Hepatocyte (in vitro differentiated cells): ENCODE measurements at places on chromosomes 13 and 19. TPM values are rescaled to one million over a fixed set of nuclear protein-coding genes. Genes with fewer than 3 reads are reported as not detected.

SPRY2 gene
- 45.4 and 48.2 TPM in 2 replicates for total RNA-seq

FSTL3 gene
- 106 and 131 TPM in 2 replicates for total RNA-seq

IZUMO1 gene
- 0.40 and 0.57 TPM in 2 replicates for total RNA-seq

GRCh38 chr19:3980353-3981251 is 4.7 kb downstream of the EEF2 start:
- H3K27me3 ChIP-seq = no peaks in the 10 kb centered on the region
- H3K27ac ChIP-seq = no peak overlapping the region
- H3K4me1 ChIP-seq = peaks cover 7% of the 10 kb centered on the region
- no peak overlapping the region for H3K4me3 ChIP-seq
- no peaks in the 10 kb centered on the region for H3K36me3 ChIP-seq
- no peak for DNase-seq

CGB5 gene
- total RNA-seq = 1.5 and 1.9 TPM in 2 replicates

GRCh38 chr13:43289470-43290255 is 266.3 kb downstream of the DNAJC15 start:
- no peak overlapping the region for H3K27ac ChIP-seq
- no peak for DNase-seq
- no peak overlapping the region for H3K4me3 ChIP-seq
